ENCODE measurements at places on chromosomes 16 and 17. TPM values are rescaled to one million over a fixed set of nuclear protein-coding genes. Genes with fewer than 3 reads are reported as not detected.

CES5A gene
- total RNA-seq: not detected

RAD51D gene
- total RNA-seq: 31.1 TPM

FUS gene
- total RNA-seq: 523 TPM

MPV17L gene
- 6.9 TPM for total RNA-seq

UMOD gene
- not detected for total RNA-seq

CA7 gene
- not detected for total RNA-seq

CCL23 gene
- not detected for total RNA-seq

HOXB5 gene
- 2.6 TPM for total RNA-seq

DUSP3 gene
- total RNA-seq: 61.1 TPM

APOBR gene
- total RNA-seq: not detected

KRTAP3-1 gene
- total RNA-seq: not detected

MMP2 gene
- 11.5 TPM for total RNA-seq

CDH8 gene
- total RNA-seq: 0.63 TPM

FOXF1 gene
- not detected for total RNA-seq

PERCC1 gene
- not detected for total RNA-seq

SRCIN1 gene
- 2.3 TPM for total RNA-seq

LRRC36 gene
- total RNA-seq: not detected

MEIOC gene
- 2.3 TPM for total RNA-seq

NPIPB13 gene
- 3.2 TPM for total RNA-seq

SLC22A31 gene
- total RNA-seq: 1.2 TPM

DNAAF8 gene
- 2.4 TPM for total RNA-seq

COX4I1 gene
- total RNA-seq: 811 TPM

SLC2A4 gene
- total RNA-seq: 0.57 TPM

PLCG2 gene
- 5.0 TPM for total RNA-seq

GCGR gene
- total RNA-seq: 0.51 TPM

ZPBP2 gene
- total RNA-seq: not detected

SPECC1 gene
- total RNA-seq: 43.2 TPM

KRTAP1-1 gene
- not detected for total RNA-seq

KIF2B gene
- not detected for total RNA-seq

BAIAP3 gene
- 0.49 TPM for total RNA-seq

NSRP1 gene
- 29.8 TPM for total RNA-seq

CDK3 gene
- 4.6 TPM for total RNA-seq

SULT1A4 gene
- total RNA-seq: 30.8 TPM

PRSS8 gene
- 1.1 TPM for total RNA-seq

SLC16A5 gene
- 34.0 TPM for total RNA-seq

C17orf78 gene
- total RNA-seq: not detected

KCNJ2 gene
- 0.05 TPM for total RNA-seq

KRT20 gene
- 0.45 TPM for total RNA-seq

Data from A549 treated with Mapracorat at 1 μM for 4 hours (cell line).